ENCODE measurements at places on chromosomes 3 and 15. TPM values are rescaled to one million over a fixed set of nuclear protein-coding genes. Genes with fewer than 3 reads are reported as not detected.

The AP3B2 gene
- polyA plus RNA-seq, result 2.0 TPM

DNA sequence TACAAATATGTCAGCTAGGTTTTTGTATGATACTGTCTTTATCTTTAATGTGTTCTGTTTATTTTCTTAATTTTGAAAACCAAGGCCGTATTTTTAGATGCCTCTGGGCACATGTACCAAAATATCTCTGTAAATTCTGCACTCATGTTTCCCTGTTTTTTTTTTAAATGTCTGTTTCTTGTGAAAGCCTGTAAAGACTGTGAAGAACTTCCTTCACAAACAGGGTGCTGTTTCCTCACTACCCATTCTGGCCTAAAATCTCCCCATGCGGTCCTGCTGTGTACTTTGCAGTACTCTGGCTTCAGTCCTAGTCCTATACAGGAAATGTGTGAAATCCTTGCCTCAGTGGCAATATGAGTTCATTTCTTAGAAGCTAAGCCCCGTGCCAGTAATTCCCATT, 133.4 kb upstream of the ZBTB20 start:
- DNase-seq, result no peak

DNA sequence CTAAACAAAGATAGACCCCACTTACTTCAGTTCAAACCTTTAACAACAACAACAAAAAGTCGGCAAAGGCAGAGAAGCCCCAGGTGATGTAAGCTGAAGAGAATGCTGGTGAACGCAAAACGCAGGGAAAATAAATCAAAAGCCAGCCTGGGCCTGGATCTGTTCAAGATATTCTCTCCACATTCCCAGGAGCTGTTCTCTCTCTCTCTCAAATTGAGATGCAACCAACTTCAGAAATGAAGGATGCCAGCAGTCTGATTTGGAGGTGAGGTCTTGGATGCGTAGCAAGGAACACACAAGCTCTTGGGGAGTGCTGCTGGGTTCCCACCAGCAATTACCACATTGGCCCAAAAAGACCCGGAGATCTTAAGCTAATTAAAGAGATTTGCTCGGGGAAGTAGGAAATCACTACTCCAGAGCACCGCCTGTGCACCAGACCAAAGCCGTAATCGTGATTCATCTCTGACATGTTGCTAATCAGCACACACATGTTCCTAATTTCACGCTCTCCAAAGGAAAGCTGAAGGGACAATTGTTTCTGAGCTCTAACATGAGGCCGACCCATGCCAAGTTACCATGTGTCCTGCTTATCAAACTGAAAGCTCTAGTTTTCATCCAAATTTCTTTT, 37.1 kb downstream of the IL17RD start:
- no peak for DNase-seq

- DNase-seq, result no peak
Observed at GRCh38 chr3:45443459-45443858, 55.1 kb downstream of the LARS2 start.

DNA sequence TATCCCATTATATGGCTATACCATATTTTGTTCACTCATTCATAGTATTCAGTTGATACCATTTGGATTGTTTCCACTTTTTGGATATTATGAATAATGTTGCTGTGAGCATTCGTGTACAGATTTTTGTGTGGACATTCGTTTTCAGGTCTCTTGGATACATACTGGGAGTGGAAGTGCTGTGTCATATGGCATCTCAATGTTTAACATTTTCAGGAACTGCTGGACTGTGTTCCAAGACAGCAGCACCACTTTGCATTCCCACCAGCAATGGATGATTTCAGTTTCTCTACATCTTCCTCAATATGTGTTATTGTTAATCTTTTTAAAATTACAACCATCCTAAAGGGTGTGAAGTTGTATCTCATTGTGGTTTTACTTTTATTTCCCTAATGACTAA, 34.6 kb downstream of the SLC7A14 start:
- no peak for DNase-seq

The GP5 gene
- 0.70 TPM for polyA plus RNA-seq

DNA sequence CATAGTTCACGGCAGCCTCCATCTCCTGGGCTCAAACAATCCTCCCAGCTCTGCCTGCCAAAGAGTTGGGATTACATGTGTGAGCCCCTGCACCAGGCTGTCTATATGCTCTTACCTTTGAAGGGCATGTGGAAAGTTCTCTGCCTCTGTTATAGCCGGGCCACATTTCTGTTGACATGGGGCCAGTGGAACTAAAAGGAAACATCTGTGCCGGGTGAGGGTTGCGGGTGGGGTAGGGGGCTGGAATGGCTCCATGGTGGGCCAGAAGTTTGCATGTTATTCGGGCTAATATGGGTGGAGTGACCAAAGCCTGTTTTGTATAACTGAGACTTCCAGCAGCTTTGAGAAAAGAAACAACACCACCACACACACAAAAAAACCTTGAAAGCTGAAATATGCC, 8.3 kb upstream of the CLEC3B start:
- DNase-seq, result no peak

- DNase-seq, result no peak
Observed at GRCh38 chr3:189898559-189899153, 222.0 kb downstream of the P3H2 start.

GRCh38 chr3:134020135-134020680, 9.5 kb downstream of the SLCO2A1 start:
- DNase-seq, result no peak

- DNase-seq, result no peak
Observed at GRCh38 chr15:26178640-26179220, 315.6 kb upstream of the ATP10A start.

GRCh38 chr3:80769683-80770082, 991.8 kb downstream of the GBE1 start:
- DNase-seq, result no peak

GRCh38 chr3:172557515-172558220, 34.4 kb upstream of the TNFSF10 start:
- DNase-seq, result no peak

GRCh38 chr3:120741837-120742197, 499 bp downstream of the RABL3 start:
- DNase-seq, result no peak
